ENCODE measurements at places on chromosomes 5 and 9.
A peak's percentile ranks its signal among the peaks of the same experiment; 100 is the strongest.

DNA sequence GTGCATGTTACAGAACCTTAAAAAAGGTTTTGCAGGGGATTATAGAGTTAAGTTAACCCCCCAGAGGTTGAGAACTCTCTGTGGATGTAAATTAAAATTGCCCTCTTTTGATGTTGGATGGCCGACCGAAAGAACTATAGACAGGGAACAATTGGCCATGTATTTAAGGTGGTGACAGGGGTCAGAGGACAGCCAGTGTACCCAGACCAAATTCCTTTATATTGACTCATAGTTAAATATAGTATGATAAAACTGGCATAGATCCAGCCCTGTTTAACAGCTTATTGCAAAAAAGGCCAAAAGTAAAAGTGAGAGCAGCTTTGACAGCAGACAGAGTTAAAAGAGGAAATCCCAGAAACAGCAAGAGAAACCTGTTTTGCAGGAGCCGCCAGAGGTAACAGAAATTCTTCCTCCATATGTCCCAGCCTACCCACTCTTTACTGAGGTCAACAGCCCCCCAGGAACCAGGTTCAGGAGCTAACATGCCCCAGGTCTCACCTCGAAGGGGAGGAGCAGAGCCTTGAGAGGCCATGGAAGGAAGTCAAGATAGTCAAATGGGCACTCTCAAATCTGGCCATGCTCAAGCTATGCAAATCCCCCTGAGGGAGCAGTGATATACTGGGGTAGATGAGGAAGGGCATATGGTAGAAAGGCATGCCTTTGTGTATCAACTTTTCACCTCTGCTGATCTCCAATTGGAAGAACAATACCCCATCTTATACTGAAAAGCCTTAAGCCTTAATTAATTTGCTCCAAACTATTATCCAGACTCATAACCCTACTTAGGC lies 156.4 kb upstream of the COX7C start:
- no peak for DNase-seq

DNA sequence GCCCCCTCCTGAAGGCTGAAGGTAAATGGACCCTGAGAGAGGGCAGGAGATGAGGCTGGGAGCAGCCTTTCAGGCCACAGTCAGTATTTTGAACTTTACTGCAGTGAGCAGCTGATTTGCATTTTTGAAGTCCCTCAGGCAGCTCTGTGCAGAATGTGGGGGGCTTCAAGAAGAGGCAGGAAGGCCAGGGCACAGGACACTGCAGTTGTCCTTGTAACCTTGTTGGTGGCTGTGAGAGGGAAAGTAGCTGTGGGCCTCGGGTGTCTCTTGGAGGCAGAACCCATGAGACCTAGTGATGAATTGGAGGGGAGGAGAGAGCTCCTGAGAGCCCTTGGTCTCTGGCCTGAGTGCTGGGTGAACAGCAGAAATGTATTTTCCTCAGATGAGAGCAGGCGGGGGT lies 2.6 kb downstream of the CCDC180 start:
- no peak for DNase-seq

DNA sequence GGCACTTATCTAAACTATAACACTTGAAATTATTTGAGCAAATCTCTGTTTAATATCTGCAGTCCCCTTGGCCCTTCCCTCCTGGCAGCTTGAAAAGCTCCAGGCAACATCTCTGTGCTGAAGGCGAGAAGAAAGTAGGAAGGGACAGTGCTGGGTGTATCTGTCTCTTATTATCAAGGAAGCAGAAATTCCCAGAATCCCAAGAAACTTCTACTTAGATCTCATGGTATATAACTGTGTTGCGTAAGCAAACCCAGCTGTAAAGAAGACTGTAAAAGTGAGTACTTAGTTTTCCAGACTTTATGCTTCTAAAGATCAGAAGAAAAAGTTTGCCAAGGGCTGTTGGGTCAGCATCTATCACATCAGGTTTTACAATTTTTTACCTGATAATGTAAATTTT lies 1869.8 kb downstream of the MAT2B start:
- no peak for DNase-seq

DNA sequence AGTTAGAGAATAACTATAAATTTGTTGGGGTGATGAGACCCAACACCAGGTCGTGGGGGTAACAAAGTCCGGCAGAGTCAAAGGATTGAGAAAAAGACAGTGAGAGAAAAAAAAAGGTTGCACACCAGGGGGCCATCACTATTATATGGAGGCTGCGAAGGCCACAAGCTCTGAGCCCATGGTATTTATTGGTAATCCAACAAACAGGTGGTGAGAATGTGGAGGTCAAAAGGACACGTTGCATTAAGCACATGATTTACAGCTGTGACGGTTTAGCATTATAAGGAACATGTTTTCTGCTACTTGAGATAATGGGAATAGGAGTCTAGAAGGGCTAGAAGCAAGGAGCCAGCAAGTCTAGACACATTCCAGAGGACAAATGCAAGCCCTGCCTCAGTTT lies 2202.2 kb upstream of the C9orf72 start:
- DNase-seq = no peak

DNA sequence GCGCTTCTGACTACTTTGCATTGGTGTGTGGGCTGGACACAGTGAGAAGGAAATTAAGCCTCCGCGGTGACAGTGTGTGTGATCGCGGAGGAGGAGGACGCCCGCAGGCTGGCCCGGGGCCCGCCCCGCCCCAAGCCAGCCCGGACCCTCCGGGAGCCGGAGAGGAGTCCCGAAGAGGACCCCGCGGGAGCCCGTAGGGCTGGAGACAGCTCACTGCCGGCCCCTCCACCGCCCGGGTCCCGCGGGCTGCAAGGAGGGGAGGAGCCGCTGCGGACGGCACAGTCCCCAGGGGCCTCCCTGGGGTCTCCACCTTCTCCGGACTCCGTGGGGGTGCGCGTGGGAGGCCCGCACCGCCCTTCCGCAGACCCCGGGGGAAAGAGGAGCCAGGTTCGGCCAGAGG lies 146.4 kb upstream of the ERCC6L2 start:
- no peak for DNase-seq

DNA sequence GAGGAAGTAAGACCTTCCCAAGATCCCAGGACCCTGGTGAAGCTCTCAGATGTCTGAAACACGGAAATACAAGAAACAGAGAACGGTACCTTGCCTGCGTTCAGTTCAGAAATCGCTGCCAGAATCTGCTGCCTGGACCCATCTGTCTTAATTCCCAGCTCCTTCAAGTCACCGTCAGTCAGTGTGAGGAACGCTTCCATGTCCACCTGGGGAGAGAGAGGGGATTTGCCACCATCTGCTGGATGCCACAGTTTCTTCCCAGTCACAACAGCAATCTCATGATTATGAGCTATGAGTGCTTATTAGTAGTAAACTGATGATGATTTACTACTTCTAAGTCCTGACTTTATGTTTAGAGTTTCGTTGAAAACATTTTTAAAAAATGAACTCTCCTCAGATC lies 36.7 kb upstream of the GABBR2 start:
- DNase-seq = no peak

GRCh38 chr5:35876454-35876853 lies 19.8 kb downstream of the IL7R start:
- DNase-seq = no peak

- DNase-seq = no peak
These were observed 354.7 kb downstream of the NDUFS4 start for GRCh38 chr5:53915120-53915519.

- DNase-seq = no peak
These were observed 13.8 kb downstream of the NACC2 start for GRCh38 chr9:136081113-136081825.

DNA sequence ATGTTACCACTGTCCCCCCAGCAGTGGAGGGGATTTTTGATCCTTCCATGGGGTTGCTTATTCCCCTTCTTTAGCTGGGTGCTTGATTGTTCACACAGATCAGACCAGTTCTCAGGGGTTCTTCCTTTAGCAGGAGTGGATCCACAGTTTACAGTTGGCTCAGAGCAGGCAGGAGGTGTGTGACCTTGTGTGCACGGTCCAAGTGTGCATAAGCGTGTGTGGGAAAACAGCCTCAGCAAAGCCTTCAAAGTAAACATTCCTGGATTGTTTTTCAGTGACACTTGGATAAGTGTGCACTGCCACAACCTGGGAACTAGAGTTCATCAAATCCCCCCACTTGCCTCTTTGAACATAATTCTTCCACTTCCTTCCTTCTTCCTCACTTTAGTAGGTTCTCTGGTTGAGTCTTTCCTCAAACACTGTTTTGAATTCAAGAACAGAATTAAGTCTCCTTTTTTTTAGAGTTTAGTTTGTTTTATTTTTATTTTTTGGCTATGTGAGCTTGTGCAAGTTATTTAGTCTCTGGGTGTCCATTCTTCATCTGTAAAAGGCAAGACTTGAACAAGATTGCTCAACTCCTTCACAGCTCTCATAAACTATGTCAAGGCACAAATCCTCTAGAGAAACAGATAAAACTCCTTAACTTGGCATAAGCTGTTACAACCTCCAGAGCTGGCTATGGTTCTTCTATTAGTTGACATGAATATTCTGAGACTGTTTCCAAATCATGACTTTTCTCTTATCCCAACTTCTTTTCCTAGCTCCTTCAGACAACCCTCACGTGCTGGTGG lies 78.0 kb downstream of the OSMR start:
- DNase-seq = no peak

- no peak for DNase-seq
These were observed 95.3 kb upstream of the SLC12A2 start for GRCh38 chr5:127988146-127988760.

GRCh38 chr9:87643107-87643650 lies 82.7 kb upstream of the CTSL start:
- DNase-seq = no peak

GRCh38 chr5:150069672-150070627 lies 16.4 kb downstream of the CSF1R start:
- no peak for DNase-seq

GRCh38 chr9:68446836-68447235 lies 90.4 kb downstream of the PGM5 start:
- no peak for DNase-seq

DNA sequence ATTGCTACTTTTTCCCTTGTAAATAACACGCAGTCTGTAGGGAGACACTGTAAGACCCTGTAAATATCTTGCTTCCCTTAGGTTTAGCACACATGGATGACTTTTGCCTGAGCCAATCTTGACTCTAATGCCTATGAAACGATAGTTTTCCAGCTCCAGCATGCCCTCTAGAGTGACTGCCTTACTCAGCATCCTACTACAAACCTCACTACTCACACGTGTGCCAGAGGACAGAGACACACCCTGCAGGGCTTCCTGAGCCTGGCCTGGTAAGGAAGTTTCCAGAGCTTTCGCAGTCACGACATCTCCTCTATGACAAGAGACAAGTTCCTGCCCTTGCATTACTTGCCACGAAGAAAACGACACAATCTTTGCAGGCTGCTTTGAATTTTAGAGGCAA lies 138.1 kb downstream of the ATPSCKMT start:
- DNase-seq = no peak

GRCh38 chr9:72592502-72593403 lies 71.3 kb downstream of the TMC1 start:
- DNase-seq = peak; percentile 27

GRCh38 chr5:35884191-35884769 lies 27.6 kb downstream of the IL7R start:
- DNase-seq = no peak

DNA sequence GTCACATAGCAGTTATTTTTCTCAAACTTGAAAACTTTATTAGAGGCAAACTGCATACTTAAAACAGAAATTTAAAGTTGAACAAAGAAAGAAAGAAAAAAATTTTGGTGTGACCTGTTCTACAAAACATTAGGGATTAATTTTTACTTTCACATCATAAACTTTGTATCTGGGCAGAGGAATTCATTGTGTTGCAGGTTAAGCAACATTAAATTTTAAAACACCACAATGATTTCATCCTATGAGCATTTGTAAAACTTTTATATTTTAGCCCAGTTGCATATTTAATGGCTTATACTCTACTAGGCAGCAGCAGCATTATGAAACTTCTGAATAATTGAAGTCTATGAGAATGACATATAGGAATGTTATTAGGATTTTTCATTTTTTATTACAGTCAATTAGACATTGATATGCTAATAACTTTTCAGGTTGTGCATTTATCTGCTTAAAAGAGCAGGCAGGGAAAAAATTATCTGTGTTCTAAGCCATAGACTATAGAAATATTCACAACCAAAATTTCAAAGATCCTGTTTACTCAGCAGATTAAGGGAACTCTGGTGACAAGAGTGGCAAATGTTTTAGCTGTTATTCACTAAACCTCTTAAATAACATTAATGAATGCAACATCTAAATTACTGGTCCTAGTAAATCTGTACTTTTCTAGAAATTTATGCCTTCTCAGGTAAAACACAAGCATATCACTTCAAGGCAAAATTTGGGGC lies 1088.5 kb upstream of the CDH6 start:
- no peak for DNase-seq

DNA sequence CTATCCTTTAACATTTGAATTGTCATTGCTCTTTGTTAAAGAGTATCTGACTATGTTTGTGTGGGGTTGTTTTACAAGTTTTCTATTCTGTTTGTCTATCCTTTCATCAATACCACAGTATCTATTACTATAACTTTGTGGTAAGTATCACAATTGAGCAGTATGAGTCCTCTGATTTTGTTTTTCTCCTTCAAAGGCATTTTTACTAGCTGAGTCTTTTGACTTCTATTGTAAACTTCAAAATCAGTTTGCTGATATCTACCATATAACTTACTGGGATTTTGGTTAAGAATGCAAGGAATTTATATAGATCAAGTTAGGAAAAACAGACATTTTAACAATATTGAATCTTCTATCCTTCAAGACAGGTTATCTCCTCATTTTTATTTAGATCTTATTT lies 789.8 kb upstream of the PTPRD start:
- no peak for DNase-seq

DNA sequence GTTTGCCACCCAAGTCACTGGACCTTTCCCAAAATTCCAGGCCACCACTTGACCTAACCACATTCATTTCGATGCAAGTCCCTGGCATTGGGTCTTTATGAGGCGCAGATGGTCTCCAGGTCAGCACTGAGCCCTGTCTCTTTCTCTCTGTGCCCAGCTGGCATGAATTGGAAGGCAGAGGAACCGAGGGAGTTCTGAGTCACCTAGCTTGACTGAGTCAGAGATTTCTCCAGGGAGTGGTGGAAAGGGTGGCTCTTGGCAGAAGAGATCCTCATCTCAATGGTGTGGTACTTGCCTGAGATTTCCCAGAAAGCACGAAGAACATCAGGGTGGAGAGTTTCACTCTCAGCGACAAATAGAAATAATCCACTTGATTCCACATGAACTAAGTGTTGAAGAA lies 43.8 kb downstream of the WDR36 start:
- DNase-seq = no peak

- DNase-seq = no peak
These were observed 28.6 kb downstream of the LAMC3 start for GRCh38 chr9:131037335-131038255.

GRCh38 chr5:179436321-179437122 lies 91.3 kb upstream of the ADAMTS2 start:
- DNase-seq = no peak

DNA sequence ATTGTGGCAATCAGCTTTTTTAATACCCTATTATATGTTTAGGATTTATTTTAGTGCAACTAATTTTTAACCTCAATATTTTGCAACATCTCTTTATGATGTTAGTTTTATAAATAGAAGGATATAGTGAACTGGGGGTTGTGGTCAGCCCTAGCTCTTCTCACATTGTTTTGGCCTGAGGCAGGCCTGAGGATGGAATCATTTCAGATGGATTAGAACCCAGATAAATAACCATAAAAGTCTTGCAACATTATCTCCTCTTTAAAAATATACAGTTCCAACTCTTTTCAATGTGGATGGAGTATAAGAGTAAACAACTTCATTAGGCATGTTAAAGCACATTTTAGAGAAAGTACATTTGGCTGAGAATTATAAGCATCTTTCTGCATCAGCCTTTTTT lies 522.7 kb downstream of the NR2F1-AS1 start:
- DNase-seq = no peak

All from stimulated activated CD4-positive, alpha-beta T cell treated with anti-CD3 and anti-CD28 coated beads, Interleukin-1b, Interleukin-23, amount 100 ng/mL, for 4 hours (primary cell).